B cell (primary cell): ENCODE measurements at places on chromosomes 2 and 18. TPM values are rescaled to one million over a fixed set of nuclear protein-coding genes. Genes with fewer than 3 reads are reported as not detected.

The DLGAP1 gene
- 0.07 and 0.15 TPM in 2 replicates for total RNA-seq

The ALKAL2 gene
- total RNA-seq: 5.3 and 5.7 TPM in 2 replicates

The PLEK gene
- total RNA-seq: 39.9 and 41.5 TPM in 2 replicates

The PRKAG3 gene
- total RNA-seq: not detected in 2 replicates

The MAP2 gene
- total RNA-seq: 3.0 and 3.1 TPM in 2 replicates

DNA sequence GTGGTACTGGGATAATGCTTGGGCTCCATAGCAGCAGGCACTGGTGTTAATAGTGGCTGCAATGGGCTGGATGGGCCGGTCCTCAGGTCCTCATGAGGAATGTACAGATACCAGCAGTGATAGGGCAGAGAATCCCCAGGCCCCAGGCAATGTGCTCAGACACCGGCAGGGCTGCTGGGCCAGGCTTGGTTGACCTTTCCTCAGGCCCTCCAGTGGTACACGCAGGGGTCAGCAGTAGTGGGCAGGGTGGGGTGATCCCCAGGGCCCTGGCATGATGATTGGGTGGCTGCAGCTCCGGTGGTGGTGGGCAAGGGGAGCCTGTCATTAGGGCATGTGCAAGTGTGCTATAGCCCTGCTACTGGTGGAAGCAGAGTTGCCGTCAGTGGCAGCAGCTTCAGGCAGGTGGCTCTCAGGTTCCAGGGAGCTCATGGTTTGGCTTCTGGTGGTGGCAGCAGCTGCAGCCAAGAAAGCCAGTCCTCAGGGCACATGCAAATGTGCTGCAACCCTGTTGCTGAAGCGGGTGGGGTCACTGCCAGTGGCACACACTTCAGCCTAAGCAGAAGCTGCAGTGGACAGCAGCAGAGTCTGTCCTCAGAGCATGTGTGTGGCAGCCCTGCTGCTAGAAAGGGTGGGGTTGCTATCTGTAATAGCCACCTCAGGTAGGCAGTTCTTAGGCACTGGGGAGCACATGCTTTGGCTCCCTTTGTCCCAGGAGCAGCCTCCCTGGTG lies 56.8 kb downstream of the CCNT2 start:
- H3K36me3 ChIP-seq: no peaks in the 10 kb centered on the region
- no peaks in the 10 kb centered on the region for H3K27me3 ChIP-seq
- no peak for DNase-seq
- no peak overlapping the region for H3K4me3 ChIP-seq
- no peak overlapping the region for H3K27ac ChIP-seq
- no peaks in the 10 kb centered on the region for H3K4me1 ChIP-seq

DNA sequence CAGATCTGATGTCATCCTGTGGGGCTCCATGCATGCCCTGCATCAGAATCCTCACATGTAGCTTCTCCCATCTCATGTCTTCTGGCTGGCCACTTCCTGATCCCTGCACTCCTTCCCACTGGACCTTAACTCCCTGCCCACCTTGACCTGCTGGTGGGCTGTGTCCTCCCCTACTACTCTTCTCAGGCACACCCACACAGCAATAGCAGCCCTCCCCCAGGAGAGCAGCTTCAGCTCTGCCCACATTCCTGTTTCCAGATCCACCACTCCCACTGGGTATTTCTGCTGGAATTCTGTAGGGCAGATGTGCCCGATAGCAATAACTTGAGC lies 137.0 kb upstream of the HS6ST1 start:
- peaks cover 3% of the 10 kb centered on the region for H3K27me3 ChIP-seq
- H3K4me1 ChIP-seq: no peaks in the 10 kb centered on the region
- no peak overlapping the region for H3K4me3 ChIP-seq
- no peak for DNase-seq

DNA sequence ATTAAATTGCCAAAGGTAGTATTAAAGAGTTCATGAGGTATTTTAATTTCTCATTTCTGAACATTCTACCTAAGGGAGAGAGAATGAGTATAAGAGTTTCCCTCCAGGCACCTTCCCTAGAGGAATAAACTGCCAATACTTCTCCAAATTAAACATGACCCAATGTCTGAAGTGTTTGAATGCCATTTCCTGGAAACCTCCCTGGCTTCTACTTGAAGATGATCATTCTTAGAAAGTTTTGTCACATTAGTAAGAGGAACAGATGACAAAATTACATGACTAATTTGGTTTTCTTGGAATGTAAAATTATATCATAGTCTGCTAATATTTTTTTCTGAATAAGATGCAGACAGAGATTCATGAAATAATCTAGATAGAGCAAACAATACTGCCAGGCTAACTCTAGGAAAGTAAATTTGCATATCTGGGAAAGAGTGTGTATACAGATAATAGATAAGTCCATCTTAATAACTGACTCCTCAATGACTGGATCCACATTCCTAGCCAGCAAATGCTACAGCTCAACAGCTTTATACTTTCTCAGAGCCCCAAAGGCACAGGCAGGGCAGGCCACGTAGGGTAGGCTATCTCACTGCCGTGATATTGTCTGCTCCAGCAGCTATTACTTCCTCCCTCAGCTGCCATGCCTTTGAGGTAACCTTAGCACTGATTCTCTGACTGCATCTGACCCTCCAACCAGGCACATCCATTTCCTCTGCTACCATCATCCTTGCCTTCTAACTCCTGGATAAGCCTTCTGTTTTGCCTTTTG lies 630.8 kb upstream of the PIK3C3 start:
- H3K36me3 ChIP-seq: no peaks in the 10 kb centered on the region
- DNase-seq: no peak
- H3K27ac ChIP-seq: no peak overlapping the region
- H3K27me3 ChIP-seq: no peaks in the 10 kb centered on the region
- no peak overlapping the region for H3K4me3 ChIP-seq

GRCh38 chr2:151174127-151174526 lies 87.5 kb downstream of the RBM43 start:
- no peak overlapping the region for H3K27ac ChIP-seq
- H3K4me3 ChIP-seq: no peak overlapping the region
- H3K4me1 ChIP-seq: no peaks in the 10 kb centered on the region
- H3K27me3 ChIP-seq: no peaks in the 10 kb centered on the region
- DNase-seq: no peak

GRCh38 chr18:3998698-3999333 lies 456.3 kb downstream of the DLGAP1 start:
- no peaks in the 10 kb centered on the region for H3K27me3 ChIP-seq
- no peaks in the 10 kb centered on the region for H3K36me3 ChIP-seq
- H3K27ac ChIP-seq: no peak overlapping the region
- peak; percentile 14 for DNase-seq
- no peaks in the 10 kb centered on the region for H3K4me1 ChIP-seq

- H3K27ac ChIP-seq: no peak overlapping the region
- H3K4me1 ChIP-seq: no peaks in the 10 kb centered on the region
- no peak overlapping the region for H3K4me3 ChIP-seq
- H3K27me3 ChIP-seq: no peaks in the 10 kb centered on the region
These were observed 165.3 kb upstream of the SYT4 start for GRCh38 chr18:43442571-43442970.

- H3K27ac ChIP-seq: no peak overlapping the region
- H3K36me3 ChIP-seq: no peaks in the 10 kb centered on the region
- no peaks in the 10 kb centered on the region for H3K4me1 ChIP-seq
- no peak for DNase-seq
These were observed 341.6 kb upstream of the VWC2L start for GRCh38 chr2:214069254-214069653.

DNA sequence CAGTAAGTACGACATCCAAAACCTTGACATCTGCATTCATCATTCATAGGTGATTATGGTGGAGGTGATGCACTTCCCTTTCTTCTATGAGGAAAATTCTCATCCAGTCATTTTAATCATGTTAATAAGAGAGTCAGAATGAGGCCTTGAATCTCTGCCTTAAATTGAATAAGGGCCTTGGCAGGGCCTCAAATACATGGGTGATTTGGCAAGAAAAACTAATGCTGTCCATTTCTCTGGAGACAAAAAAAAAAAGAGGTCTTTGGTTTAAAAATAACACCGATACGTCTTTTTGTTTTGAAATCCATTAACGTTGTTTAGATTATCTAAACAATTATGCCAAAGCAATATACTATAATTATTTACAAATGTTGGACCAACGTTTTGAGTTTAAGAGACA lies 8.1 kb downstream of the COLEC12 start:
- no peaks in the 10 kb centered on the region for H3K4me1 ChIP-seq
- no peak for DNase-seq
- no peak overlapping the region for H3K4me3 ChIP-seq
- H3K36me3 ChIP-seq: no peaks in the 10 kb centered on the region
- H3K27ac ChIP-seq: no peak overlapping the region

- no peaks in the 10 kb centered on the region for H3K36me3 ChIP-seq
- H3K27ac ChIP-seq: no peak overlapping the region
- no peak for DNase-seq
- H3K27me3 ChIP-seq: peaks cover 10% of the 10 kb centered on the region
- H3K4me3 ChIP-seq: no peak overlapping the region
- H3K4me1 ChIP-seq: no peaks in the 10 kb centered on the region
These were observed 107.0 kb downstream of the BCL2L11 start for GRCh38 chr2:111227716-111228141.

- H3K27me3 ChIP-seq: no peaks in the 10 kb centered on the region
- H3K4me3 ChIP-seq: no peak overlapping the region
- H3K4me1 ChIP-seq: no peaks in the 10 kb centered on the region
- H3K27ac ChIP-seq: no peak overlapping the region
These were observed 58.1 kb downstream of the CYP26B1 start for GRCh38 chr2:72089537-72089936.

DNA sequence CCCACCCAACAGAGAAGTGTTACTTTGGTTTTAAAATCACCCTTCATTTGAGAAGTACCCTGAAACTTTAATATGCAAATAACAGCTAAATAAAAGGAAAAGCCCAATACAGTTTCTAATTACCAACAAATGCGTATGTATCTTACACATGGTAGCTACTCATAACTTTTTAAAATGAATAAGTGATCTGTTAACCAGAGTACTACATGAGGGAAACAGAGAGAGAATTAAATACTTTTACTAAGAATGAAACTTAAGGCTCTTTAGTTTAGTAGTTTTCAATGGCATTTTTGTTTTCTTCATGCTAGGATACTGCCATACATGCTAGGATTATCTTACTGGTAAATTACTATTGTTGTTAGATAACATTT lies 39.1 kb upstream of the NABP1 start:
- peaks cover 23% of the 10 kb centered on the region for H3K4me1 ChIP-seq
- no peak overlapping the region for H3K27ac ChIP-seq
- no peak for DNase-seq
- H3K36me3 ChIP-seq: no peaks in the 10 kb centered on the region
- H3K4me3 ChIP-seq: no peak overlapping the region

GRCh38 chr2:15006667-15007066 lies 374.1 kb downstream of the LRATD1 start:
- H3K4me3 ChIP-seq: no peak overlapping the region
- no peak for DNase-seq
- no peaks in the 10 kb centered on the region for H3K4me1 ChIP-seq
- H3K36me3 ChIP-seq: no peaks in the 10 kb centered on the region
- H3K27me3 ChIP-seq: no peaks in the 10 kb centered on the region

DNA sequence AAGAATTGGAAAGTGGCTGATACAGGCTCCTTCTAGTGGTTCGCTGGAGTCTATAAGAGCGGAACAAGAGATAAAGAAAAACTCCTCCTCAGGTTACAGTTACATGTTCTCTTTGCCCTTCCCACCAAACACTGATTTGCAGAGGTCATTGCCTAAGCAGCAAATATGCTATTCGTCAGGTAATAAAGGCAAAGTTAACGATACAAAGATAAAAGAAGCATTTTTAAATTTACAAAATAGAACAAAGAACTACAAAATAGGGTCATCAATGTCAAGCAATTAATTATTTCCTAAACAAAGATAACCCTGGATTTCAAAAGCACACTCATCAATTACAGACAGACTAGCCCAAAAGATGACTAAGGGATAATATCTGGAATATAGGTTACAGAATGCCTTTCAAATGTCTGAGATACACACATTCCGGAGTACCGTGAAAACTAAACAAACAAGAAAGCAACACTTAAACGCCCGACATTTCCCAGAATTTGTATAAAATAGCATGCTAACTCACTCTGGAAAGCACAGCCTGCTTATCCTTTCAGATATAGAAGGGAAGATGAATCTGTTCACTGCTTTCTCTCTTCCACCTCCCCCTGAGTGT lies 186.4 kb downstream of the MREG start:
- no peaks in the 10 kb centered on the region for H3K36me3 ChIP-seq
- no peaks in the 10 kb centered on the region for H3K27me3 ChIP-seq
- no peak overlapping the region for H3K4me3 ChIP-seq
- H3K4me1 ChIP-seq: no peaks in the 10 kb centered on the region
